ENCODE measurements at places on chromosomes 2 and 18.

GRCh38 chr18:47931718-47932103 lies 1.3 kb upstream of the SMAD2 start:
- peak; percentile 48 for DNase-seq

DNA sequence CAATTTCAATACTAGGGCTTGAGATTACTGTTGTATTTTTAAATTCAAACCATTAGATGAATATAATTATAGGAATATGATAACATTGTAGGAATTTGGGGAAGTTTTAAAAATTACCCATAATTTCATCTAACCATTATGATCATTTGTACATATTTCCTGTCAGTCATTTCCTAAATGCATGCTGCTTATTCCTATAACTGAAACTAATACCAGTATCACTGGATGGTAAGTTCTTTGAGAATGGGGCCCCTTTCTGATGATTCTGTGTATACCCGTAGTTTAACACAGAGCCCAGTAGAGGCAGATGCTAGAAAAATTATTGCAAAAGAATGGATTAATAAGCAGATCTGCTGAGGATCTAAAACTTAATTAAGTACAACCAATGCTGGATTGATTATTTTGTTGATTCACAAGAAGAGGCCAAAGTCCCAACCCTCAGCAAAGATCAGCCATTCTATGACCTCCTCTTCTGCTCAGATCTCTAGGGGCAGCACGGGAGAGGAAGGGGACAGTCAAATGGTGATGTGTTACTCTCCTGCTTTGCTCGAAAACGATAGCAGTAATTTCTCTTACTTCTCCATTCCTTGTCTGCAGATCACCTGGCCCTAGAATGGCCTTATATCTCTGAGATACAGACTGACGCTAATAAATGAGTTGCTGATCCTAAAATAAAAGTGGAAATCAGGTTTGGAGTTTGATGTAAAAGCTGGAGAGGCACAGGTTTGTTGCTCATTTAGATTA lies 69.5 kb upstream of the PELI1 start:
- no peak for DNase-seq

DNA sequence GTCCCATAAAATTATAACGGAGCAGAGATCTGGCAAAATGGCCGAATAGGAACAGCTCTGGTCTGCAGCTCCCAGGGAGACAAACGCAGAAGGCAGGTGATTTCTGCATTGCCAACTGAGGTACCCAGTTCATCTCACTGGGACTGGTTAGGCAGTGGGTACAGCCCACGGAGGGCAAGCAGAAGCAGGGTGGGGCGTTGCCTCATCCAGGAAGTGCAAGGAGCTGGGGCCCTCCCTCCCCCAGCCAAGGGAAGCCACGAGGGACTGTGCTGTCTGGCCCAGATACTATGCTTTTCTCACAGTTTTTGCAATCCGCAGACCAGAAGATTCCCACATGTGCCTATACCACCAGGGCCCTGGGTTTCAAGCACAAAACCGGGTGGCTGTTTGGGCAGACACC lies 22.8 kb downstream of the ICA1L start:
- DNase-seq = no peak

DNA sequence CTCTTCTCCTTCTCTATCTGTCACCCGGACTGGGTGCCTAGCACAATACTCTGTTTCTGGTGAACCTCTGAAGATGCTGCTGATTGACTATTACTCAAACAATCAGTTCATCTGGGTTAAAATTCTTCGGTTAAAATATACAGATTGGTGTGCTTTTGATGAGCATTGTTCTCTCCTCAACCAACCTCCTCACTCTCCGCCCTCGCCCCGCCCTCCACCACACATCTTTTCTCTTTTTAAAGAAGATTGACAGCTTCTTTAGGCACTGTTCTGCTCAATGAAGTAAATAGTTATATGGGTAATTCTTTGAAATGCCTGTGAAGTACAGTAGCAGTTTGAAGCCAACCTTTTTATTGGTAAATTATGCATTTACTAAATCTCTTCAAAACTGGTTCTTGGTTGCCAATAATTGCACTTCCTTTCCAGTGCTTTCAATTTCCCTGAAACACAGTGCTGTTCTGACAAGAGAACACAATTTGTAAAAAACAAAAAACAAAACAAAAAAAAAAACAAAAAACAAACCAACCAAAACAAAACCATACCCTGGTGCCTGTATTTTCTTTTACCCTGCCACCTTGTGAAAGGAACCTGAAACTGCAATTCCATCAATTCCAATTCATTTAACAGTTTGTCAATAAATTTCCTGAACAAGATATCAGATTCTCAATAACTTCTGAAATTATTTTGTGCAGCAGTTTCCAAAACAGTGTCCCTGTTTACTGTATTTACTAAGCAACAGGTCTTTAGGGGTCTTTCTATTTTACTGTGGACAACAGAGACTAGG lies 188.6 kb downstream of the LRP1B start:
- no peak for DNase-seq

DNA sequence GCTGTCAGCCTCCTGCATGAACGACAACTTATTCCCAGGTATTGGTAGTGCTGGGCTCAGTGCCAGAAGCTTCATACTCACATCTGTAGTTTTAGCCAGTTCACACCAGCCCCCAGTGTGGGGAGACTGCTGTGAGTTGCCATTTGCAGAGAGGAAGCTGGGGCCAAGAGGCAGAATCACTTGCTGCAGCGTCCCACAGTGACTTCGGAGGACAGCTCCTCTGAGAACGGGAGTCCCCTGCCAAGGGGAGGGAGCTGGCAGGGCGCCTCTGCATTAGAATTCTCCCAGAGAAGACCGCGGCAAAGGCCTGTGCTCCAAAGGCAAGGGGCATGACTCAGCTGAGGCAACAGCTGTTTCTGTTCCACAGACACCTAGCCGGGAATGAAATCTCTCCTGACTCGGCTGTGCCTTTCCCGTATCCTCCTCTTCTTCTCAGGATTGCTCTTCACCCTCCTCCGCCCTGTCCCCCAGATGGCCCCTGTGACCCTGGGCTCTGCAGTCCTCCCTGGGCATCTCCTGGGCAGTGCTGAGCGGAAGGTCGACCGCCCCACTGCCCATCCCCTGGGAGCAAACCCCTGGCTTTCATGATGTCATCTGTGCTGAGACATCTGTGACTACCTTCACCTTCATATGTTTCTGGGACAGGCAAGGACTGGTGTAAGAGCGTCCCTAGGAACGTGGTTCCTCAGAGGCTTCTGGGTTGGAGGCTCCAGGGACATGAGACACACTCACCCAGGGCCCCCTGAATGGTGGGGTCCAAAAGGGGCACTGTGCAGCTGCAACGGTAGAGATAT lies 18.0 kb downstream of the MAL start:
- no peak for DNase-seq

DNA sequence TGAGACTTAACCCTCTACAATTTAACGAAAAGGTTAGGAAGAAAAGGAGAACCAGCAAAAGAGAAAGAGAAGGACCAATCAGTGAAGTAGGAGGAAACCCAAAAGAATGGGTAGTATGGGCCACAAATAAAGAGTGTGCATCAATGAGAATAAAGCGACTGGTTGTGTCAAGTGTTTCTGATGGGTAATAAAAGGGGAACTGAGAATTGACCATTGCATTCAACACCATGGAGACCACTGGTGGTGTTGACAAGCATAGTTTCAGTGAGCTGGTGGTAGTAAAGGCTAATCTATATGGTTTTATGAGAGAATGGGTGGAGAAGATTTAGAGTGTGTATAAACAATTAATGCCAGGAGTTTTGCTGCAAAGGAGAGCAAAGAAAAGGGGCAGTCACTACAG lies 75.4 kb downstream of the CSRNP3 start:
- no peak for DNase-seq

Measured in activated CD4-positive, alpha-beta T cell treated with anti-CD3 and anti-CD28 coated beads, Interleukin-2, amount 10 ng/mL, durations not matched to agents 7 days and 5 days (primary cell).